ENCODE measurements at places on chromosomes 11 and 22. TPM values are rescaled to one million over a fixed set of nuclear protein-coding genes. Genes with fewer than 3 reads are reported as not detected.

GDPD4 gene
- total RNA-seq: not detected

PITPNB gene
- total RNA-seq: 66.6 TPM

CCDC87 gene
- 0.51 TPM for total RNA-seq

ARSA gene
- total RNA-seq: 65.7 TPM

- H3K36me3 ChIP-seq: no peaks in the 10 kb centered on the region
- no peak overlapping the region for H3K27ac ChIP-seq
- no peak overlapping the region for H3K4me3 ChIP-seq
- no peaks in the 10 kb centered on the region for H3K4me1 ChIP-seq
Observed at GRCh38 chr11:89436071-89436470, 55.1 kb downstream of the NOX4 start.

DNA sequence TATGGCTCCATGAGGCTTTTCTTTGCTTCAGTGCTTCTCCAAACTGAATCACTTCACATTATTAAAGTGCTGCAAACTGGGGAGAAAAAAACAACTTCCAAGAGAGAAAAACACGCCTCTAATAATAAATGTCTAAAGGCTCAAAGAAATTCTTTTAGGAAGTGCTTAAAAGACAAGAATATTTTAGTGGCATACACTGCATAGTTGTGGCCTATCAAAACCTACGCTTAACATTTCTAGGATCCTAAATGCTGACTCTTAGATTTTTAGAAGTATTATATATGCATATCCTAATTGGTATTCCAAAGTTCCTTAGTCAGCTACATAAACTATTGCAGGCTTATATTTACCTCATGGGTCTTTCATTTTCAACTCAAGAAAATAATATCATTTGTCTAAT, 879.0 kb upstream of the CCDC90B start:
- H3K4me3 ChIP-seq: no peak overlapping the region
- DNase-seq: no peak
- no peaks in the 10 kb centered on the region for H3K27me3 ChIP-seq
- H3K36me3 ChIP-seq: no peaks in the 10 kb centered on the region

DNA sequence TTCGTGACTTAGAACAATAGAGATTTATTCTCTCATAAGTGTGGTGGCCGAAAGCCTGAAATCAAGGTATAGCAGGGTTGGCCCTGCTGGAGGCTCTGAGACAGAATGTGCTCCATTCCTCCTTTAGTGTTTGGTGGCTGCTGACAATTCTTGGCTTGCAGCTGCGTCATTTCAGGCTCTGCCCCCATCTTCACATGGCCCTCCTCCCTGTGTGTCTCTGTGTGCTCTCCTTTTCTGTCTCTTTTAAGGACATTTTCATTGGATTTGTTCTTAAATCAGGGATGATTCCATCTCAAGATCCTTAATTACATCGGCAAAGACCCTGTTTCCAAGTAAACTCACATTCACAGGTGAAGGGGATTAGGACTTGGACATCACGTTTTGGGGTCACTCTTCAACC, 10.2 kb upstream of the APOL6 start:
- peaks cover 1% of the 10 kb centered on the region for H3K27me3 ChIP-seq
- peaks cover 5% of the 10 kb centered on the region for H3K36me3 ChIP-seq
- DNase-seq: no peak
- H3K27ac ChIP-seq: no peak overlapping the region
- no peaks in the 10 kb centered on the region for H3K4me1 ChIP-seq
- no peak overlapping the region for H3K4me3 ChIP-seq

DNA sequence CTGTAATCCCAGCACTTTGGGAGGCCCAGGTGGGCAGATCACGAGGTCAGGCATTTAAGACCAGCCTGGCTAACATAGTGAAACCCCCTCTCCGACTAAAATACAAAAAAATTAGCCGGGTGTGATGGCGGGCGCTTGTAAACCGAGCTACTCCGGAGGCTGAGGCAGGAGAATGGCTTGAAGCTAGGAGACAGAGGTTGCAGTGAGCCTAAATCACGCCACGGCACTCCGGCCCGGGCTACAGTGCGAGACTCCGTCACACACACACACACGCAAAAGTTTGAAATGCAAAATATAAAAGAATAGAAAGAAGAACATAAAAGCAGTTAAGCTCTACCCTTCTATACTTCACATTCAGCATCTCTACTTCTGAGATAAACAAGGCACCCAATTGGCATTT, 1165.9 kb upstream of the CNTN5 start:
- peaks cover 26% of the 10 kb centered on the region for H3K4me1 ChIP-seq
- H3K27ac ChIP-seq: no peak overlapping the region
- H3K36me3 ChIP-seq: no peaks in the 10 kb centered on the region
- no peak overlapping the region for H3K4me3 ChIP-seq
- peaks cover 2% of the 10 kb centered on the region for H3K27me3 ChIP-seq
- no peak for DNase-seq

All from glutamatergic neuron (in vitro differentiated cells).